ENCODE measurements at places on chromosomes 3 and 15.

- no peak for DNase-seq
Observed at GRCh38 chr3:188352196-188352927, 198.4 kb downstream of the LPP start.

DNA sequence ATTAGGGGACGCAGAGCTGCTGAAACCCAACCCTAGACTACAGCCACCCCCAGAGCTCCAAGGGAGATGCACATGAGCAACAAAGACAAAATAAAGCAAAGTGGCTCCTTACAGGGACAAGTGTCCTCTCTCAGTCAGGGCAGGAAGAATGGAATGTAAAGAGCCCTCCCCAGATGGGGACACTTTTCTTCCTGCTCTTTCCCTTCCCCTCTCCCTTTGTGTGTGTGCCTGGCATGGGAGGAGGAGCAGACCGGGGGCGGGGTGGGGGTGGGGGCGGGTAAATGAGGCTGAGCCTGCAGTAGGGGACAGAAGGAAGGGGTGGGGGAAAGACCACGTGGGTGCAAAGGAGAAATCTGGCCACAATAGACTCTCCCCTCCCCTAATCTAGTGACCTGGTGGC lies 37.4 kb downstream of the ACAA1 start:
- no peak for DNase-seq

GRCh38 chr3:71672340-71672739 lies 52.9 kb downstream of the EIF4E3 start:
- no peak for DNase-seq

DNA sequence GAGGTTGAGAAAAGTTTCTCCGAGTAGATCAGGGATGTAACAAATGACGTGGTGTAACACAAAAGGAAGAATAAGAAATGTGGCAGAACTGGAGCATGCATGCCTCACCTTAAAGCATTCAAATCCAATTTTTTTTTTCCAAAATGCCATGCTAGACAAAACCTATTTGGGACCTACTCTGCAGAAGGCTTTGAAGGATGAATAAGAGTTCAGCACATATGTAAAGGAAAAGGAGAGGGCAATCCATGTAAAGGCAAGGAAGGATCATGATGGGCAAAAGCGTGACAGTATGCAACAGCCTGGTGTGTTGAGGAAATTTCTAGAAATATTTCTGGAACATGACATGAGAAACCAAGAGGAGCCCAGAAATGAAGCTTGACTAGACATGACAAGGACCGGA lies 116.4 kb downstream of the OXNAD1 start:
- DNase-seq = no peak

GRCh38 chr15:81029414-81030300 lies 28.9 kb downstream of the TLNRD1 start:
- DNase-seq = no peak

GRCh38 chr3:129824926-129825541 lies 68.5 kb downstream of the TMCC1 start:
- no peak for DNase-seq

DNA sequence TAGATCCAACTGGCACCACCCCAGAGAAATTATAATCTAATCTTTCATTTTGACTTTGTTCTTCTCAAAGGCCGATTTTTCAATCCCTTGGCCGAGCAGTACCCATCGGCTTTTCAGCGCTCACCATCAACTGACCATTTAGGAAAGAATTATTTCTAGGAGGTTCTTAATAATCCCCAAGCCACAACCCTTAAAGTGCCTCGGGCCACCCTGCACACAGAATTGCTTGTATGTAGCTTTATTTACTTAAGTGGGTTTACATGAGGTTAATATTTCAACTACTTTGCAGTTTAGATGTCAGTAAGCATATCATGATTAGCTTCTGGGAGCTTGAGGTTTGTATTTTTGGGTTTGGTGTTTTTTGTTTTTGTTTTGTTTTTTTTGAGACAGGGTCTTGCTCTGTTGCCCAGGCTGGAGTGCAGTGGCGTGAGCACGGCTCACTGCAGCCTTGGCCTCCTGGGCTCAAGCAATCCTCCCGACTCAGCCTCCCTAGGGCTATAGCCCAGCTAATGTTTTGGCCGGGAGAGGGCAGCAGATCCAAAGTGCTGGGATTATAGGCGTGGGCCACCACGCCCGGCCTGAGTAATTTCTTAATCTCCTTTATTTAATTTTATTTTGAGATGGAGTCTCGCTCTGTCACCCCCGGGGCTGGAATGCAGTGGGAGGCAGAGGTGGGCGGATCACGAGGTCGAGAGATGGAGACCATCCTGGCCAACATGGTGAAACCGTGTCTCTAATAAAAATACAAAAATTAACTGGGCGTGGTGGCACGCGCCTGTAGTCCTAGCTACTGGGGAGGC lies 801 bp upstream of the CDAN1 start:
- DNase-seq = no peak

DNA sequence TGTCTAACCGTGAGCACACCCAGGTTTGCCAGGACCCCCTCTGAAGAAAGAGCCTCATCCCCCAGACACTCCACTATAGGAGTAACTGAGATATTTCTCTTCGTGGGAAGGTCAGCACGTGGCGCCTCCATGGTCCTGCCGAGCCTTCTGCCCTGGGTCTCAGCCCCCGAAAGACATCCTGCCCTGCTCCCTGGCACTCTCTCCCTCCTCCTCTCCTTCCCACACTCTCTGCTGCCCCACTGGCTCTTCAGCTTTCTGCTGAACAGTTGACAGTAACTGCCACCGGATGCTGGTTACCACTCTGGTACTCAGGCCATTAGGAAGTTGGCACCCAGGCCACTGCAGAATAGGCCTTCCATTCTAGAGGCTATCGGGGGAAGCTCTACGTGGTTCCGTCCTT lies 185.2 kb downstream of the UACA start:
- no peak for DNase-seq

DNA sequence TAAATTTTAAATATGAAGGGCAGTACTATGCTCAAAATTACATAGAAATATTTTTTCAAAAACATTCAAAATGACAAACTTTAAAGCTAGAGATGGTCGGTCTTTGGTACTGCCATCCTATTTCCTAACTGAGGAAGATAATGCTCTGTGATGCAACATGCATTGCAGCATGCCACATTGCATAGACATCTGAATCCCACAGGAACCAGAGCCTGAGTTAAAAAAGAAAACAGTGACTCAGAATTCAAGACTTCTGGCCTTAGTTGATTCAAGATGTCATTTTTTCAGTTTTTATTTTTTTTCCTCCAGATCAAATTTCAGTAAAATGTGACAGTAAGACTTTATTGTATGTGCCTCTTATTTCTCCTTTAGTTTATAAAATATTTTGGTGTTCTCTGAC lies 33.1 kb downstream of the TP63 start:
- no peak for DNase-seq

GRCh38 chr3:151084893-151085226 lies 604 bp upstream of the MED12L start:
- no peak for DNase-seq

Measured in stimulated activated CD8-positive, alpha-beta memory T cell treated with anti-CD3 and anti-CD28 coated beads, Interleukin-7, amount 100 ng/mL, for 4 hours (primary cell).